Adipocyte (in vitro differentiated cells): ENCODE measurements at places on chromosomes 6 and 20.
A peak's percentile ranks its signal among the peaks of the same experiment; 100 is the strongest.

- DNase-seq: no peak
Measured at GRCh38 chr20:49319208-49319809, 41.5 kb upstream of the ZNFX1 start.

GRCh38 chr20:4318891-4319290 lies 303.5 kb upstream of the RNF24 start:
- DNase-seq: peak; percentile 2

DNA sequence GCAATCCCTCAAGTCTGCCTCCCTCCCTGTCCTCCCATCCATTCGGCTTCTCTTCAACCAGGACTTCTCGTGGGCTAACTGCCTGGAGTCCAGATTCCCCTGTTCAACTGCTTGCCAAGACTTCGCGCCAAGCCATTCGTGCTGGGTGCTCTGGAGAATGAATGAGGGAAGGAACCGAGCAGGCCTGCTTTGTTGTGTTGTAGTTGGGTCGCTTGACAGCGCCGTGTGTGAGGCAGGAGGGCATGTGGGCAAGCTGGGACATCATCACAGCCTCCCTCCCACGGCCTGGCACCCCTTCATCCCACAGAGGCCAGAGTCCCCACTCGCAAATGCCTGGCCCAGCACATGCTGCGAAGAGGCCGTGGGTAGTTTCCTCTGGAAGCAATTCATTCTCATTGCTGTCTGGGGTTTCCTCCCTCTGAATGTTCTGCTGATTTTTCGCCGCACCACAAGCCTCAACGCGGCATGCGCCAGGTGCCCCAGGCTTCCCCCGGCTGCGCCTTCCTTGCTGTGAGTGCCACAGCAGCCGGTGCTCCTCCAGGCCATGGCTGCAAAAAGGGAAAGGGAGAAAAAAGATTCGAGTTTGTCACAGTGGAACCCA lies 336.0 kb downstream of the QKI start:
- no peak for DNase-seq

DNA sequence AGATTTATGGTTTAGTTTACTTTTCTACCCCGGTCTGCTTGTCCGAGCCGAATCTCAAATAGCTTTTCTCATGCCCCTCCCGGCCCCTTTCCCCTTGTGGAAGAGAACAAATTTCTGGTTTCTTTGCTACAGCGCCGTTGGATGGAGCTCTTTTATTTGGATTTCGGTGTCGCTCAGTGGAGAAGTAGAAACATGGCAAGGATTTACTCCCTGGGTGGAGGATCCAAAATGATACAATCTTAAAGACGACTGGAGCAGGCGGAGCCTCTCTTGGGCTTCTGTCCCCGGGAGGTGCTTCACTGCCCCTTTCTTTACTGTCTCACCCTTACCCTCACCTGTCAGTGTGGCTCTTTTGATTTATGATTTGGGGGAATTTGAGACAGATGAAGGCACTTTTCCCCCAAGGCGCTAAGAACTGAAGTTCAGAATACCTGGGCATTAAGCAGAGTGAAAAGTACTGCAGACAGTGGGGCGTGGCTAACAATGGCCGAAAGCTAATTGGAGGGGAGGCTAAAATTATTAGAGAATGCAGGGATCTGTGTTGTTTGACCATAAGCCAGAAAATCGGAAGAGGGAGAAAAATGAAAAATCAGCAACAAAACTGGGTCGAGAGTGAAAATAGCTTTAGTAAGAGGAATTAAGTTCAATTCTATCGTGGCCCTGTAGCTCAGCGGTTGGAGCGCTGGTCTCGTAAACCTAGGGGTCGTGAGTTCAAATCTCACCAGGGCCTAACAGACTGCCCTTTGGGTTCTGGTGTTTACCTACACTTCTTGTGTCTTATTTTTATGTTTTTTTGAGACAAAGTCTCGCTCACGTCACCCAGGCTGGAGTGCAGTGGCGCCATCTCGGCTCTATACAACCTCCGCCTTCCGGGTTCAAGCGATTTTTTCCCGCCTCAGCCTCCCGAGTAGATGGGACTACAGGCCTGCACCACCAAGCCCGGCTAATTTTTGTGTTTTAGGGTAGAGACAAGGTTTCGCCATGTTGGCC lies 145.1 kb upstream of the ZNF184 start:
- DNase-seq: peak; percentile 72

DNA sequence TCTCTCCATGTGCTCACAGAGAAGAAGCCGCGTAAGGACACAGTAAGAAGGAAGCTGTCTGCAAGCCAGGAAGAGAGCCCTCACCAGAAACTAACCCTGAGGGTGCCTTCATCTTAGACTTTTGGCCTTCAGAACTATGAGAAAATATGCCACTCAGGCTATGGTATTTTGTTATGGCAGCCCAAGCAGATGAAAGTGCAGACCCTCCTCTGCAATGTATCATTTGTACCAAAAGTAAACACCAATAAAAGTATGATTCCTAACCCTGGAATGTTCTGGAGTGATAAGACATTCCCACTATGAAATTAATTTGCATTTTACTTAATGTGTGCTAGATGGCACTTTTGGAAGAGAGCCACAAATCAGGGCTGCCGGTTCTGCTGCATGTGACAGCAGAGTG lies 594.3 kb downstream of the UTRN start:
- DNase-seq: no peak

- peak; percentile 81 for DNase-seq
Measured at GRCh38 chr6:137944793-137945498, 77.9 kb downstream of the TNFAIP3 start.

- DNase-seq: no peak
Measured at GRCh38 chr6:16241321-16241689, 2.9 kb downstream of the GMPR start.

- DNase-seq: no peak
Measured at GRCh38 chr6:159676890-159677505, 16.0 kb downstream of the SOD2 start.

GRCh38 chr6:67629258-67629657 lies 1005.8 kb upstream of the ADGRB3 start:
- peak; percentile 79 for DNase-seq

DNA sequence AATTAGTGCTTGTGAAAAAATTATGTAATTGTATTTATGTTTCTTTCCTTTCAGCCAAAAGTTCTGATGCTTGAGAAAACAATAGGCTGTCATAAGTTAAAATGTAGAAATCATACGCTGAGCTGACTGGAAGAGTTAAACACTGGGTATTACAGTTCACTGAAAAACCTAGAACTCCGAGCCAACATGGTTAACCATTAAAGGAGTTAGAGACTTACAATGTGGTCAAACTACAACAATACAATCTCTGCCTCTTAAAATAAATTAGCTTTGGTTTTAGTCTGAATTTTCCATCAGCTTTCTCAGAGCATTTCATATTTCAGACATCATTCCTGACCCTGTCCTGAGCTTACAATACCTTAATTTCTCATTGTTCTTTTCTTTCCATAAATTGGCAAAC lies 91.0 kb downstream of the COL12A1 start:
- DNase-seq: no peak

DNA sequence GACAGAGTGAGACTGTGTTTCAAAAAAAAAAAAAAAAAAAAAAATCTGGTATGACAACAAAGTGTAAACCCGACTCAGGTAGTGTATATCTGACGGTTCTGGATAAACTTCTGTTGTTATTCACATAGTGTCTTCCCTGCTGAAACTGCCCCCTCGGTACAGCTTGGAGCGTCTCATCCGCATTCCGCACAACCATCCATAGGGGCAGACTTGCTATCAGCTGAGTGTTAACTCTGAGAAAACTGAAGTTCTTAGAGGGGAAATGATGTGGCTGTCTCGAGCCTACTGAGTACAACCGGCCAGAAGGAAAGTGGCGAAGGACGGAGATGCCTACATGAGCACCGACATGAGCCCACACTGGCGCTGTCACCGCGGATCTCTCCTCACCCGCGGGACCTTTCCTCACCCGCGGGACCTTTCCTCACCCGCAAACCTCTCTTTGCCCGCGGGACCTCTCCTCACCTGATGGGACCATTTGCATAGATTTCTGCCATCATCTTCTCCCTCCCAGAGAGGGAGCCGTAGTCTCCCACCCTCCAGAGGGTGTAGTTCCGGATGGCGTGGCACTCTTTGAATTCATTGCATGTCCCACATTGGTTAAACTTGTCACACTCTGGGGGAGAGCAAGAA lies 9.8 kb downstream of the CTSZ start:
- no peak for DNase-seq

DNA sequence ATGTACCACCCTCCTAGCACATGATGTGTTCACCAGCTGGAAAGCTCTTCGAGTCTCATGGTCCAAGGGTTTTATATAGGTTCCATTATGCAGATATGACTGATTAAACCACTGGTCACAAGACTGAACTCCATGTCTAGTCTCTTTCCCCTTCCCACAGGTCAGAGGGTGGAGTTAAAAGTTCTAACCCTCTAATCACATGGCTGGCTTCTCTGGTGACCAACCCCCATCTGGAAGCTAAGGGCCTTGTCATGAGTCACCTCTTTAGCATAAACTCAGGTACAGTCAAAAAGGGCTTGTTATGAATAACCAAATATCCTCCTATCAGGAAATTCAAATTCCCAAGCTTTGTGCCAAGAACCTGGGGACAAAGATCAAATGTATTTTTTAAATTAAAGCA lies 52.0 kb upstream of the KLHL31 start:
- no peak for DNase-seq

- DNase-seq: peak; percentile 56
Measured at GRCh38 chr6:133399426-133399825, 158.3 kb downstream of the EYA4 start.

- no peak for DNase-seq
Measured at GRCh38 chr20:51337126-51337805, 205.3 kb downstream of the NFATC2 start.

- DNase-seq: no peak
Measured at GRCh38 chr6:85287654-85288053, 162.2 kb upstream of the NT5E start.

DNA sequence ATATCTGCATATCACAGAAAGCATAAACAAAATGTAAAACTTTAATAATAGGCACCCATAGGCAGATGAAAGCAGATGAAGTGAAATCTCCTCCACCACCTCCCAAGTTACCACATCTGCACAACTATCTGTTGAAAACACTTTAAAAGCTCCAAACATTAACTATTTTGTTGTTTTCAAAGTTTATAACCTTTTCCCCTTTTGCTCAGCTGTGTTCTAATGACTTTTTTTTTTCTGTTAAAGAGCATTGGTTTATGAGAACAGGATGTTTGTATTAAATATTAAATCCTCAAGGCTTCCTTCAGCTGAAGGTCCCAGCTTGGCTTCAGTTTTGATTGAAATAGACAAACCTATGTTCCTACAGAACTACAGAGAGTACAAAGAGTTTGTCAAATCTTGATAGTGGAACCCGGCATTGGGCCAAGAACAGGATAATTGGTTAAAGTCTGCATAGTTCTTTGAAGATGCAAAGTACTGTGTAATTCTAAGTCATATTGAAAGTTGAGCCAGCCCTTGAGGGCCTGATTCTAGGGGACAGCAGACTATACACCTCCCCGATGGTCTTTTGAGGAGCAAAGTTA lies 255.1 kb upstream of the JAG1 start:
- DNase-seq: peak; percentile 53

GRCh38 chr6:154170106-154170505 lies 131.1 kb downstream of the OPRM1 start:
- DNase-seq: no peak

DNA sequence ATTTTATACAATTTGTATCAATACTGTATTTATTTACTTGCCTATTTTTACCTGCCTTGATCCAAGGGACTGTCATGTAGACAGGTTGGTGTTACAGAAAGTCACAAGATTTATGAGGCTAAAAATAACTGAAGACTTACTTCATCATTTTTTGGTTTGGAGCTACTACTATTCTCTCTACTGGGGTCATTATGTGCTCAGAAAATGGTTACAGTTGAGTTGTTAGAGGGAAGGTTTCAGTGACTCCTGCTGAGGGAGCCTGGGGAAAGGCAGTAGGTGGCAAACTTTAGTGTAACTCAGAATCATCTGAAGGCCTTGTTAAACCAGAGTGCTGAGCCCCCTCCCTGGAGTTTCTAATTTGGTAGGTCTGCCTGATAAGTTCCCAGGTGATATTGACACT lies 118.8 kb downstream of the TINAG start:
- no peak for DNase-seq

DNA sequence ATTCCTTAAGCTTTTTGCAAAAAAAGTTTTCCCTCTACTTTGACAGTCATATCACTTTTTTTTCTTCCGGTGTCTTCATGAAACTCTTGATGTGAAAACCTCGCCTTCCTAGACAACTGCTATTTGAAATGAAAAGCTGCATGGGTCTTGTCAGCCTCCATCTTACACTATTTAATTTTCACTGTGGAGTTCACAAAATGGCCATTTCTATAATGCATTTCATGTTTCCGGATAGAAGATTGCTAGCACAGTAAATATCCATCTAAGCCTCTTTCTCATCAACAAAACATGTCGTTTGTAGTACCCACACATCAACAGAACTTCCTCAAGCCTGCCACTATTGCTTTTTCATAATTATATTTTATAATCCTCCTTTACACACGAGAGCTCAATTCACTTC lies 204.9 kb upstream of the ID4 start:
- no peak for DNase-seq

DNA sequence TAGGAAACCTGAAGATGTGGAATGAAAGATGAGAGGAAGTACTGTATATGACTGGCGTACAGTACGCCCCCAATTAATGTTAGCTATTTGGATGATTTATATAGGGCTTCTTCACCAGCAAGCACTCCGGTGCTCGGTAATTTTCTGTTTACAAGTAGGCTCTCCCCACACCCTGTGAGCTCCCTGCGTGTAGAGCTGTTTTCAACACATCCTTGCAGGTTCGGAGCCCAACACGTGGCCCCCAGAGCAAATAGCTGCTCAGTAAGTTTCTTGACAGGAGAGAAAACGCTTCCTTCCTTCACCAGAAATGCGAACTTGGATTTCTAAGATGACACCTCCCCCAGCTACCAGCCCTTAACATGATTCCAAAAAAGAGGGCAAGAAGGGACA lies 1.2 kb upstream of the RAB22A start:
- no peak for DNase-seq

DNA sequence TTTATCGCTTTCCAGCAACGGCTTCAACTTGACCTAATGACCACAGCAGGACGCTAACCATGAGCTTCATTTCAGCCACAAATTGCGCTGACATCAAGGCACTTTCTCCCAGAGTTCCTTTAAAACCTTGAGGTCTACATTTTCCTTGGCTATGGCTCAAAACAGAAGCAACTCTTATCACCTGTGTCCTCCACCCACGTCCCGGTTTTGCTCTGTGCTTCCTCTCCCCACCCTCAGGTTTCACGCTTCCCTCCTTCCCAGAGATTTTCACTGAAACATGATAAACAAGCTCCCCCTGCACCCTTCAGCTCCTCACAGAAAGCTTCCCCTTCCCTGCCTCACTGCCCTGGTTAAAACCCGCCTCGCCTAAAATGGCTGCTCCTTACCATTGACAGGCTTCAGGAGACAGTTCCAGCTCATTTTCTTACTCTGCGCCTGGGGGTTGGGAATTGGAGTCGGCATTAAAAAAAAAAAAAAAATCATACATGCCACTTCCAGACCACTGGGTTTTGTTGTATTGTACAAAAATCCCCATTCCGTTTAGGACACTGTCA lies 229.5 kb downstream of the UBE3D start:
- no peak for DNase-seq

GRCh38 chr20:57387945-57388371 lies 3.2 kb upstream of the RBM38 start:
- no peak for DNase-seq
